ENCODE measurements at places on chromosomes 12 and 14.

- no peak for DNase-seq
Observed at GRCh38 chr14:100892496-100893227, 10.9 kb downstream of the RTL1 start.

DNA sequence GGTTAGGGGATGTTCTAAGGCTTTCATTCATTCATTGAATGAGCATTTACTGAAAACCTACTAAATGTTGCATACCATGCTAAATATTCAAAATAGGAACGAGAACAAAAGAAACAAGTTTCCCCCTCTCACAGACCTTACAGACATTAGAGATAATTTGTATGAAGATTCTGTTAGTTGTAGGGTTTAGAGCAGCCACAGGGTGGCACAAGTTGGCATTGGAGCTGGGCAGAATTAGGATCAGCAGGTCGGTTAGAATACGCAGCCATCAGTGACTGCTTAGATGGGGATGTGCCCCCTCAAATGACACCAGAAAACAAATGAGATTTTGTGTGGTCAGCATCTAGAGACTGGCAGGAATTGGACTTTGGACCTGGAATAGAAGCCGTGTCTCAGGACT, 166.3 kb upstream of the DAAM1 start:
- DNase-seq = no peak

GRCh38 chr12:24881724-24882371, 67.1 kb downstream of the BCAT1 start:
- DNase-seq = no peak

- no peak for DNase-seq
Observed at GRCh38 chr12:120832737-120833136, 71.4 kb downstream of the SPPL3 start.

DNA sequence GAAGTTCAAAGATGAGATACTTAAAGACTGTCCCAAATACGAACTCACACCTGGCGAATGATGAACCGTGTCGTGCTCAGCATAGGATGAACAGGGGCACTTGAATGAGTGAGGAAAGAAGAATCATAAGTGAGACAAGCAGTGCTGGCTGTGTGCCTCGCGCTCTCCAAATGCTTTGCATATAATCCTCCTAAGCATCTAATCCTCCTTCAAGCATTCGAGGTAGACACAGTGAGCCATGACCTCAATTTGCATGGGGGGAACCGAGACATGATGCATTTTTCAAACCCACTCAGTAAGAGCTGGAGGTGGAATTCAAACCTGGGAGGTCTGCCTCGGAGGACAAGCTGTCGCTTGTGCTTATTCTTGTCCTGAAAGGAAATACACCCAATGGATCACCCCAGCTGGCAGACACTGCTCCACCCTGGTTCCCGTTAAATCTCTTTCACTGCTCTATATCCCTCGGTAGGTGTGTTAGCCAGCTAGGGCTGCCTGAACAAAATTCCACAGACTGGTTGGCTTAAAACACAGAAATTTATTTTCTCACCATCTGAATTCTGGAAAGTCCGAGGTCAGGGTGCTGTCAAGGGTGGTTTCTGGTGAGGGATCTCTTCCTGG, 274.0 kb downstream of the SLC15A4 start:
- DNase-seq = no peak

- DNase-seq = no peak
Observed at GRCh38 chr12:6452944-6453630, 1.2 kb downstream of the TAPBPL start.
